ENCODE measurements at places on chromosomes 5 and 9. TPM values are rescaled to one million over a fixed set of nuclear protein-coding genes. Genes with fewer than 3 reads are reported as not detected.
A peak's percentile ranks its signal among the peaks of the same experiment; 100 is the strongest.

- DNase-seq = no peak
- H3K27ac ChIP-seq = no peak overlapping the region
- no peaks in the 10 kb centered on the region for H3K36me3 ChIP-seq
- H3K27me3 ChIP-seq = no peaks in the 10 kb centered on the region
Observed at GRCh38 chr9:98240475-98240874, 15.0 kb downstream of the TBC1D2 start.

DNA sequence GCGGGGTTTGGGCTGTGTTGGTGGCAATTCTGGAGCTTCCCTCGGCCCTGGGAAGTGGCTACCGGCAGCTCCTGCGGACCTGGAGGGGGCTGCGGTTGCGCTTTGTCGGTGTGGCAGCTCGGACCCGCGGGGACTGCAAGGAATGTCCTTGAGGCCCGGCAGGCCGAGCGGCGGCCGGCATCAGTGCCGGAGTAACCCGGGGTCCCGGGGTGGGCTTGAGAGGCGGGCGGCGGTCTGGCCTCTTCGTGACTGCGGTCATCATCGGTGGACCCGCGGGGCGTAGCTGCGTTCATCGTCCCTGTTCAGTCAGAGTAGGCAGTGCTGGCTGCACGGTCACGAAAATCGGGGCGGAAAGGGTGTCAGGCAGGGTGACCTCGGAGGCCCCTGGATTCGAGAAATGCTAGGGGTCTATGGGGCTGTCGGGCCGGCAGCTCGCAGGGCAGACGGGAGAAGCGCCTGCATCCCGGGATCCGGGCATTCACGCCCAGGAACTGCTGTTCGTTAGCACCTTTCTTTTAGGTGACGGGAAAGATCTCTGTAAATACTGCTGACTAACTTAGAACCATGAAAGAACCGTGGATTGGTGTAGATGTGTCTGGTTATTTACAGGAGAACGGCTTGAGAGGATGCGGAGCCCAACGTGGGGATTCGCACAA is 474 bp downstream of the HMGCR start:
- H3K27me3 ChIP-seq = no peaks in the 10 kb centered on the region
- no peak overlapping the region for H3K4me3 ChIP-seq
- H3K27ac ChIP-seq = no peak overlapping the region
- peaks cover 37% of the 10 kb centered on the region for H3K4me1 ChIP-seq
- peak; percentile 50 for DNase-seq

Gene IFNA21
- total RNA-seq = not detected

Gene ANKRD31
- total RNA-seq = 0.26 TPM

Gene FCN2
- total RNA-seq = not detected

GRCh38 chr9:135698767-135699166 is 514 bp downstream of the SOHLH1 start:
- H3K27me3 ChIP-seq = no peaks in the 10 kb centered on the region
- H3K4me3 ChIP-seq = no peak overlapping the region
- no peak overlapping the region for H3K27ac ChIP-seq
- peaks cover 2% of the 10 kb centered on the region for H3K4me1 ChIP-seq
- H3K36me3 ChIP-seq = no peaks in the 10 kb centered on the region

Gene NR5A1
- total RNA-seq = not detected

Gene WWC1
- total RNA-seq = not detected

DNA sequence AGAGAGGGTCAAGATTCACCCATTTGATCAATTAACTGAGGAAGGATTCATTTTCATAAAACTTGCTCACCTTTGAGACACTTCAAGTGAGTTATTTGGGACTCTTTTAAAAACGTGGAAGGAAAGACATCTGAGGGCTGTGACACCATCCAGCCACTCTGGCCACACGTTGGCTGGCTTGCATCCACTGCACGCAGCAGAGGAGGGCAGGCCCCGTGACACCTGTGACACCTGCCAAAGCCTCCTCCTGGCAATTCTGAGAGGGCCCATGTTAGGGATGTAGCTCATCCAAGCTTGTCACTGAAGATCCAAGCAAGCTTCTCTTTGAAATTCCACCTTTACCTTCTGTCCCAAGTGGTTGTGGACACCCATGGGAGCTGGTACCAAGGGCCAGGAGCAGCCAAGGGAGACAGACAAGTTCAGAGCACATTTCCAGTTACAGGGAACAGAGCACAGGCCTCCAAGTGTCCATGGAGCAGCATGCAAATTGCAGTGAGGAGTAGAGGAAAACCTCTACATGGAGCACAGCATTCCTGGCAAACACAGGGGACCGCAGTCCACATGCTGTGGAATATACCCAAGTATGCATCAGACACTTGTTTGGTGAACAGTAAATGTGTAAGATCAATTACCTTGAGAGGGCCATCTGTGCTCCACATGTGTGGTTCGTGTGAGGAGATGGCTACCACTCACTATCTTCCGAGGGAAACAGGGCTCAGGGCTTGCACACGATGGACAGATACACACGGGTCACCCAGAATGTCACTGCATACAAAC is 4.8 kb downstream of the PRSS3 start:
- H3K4me3 ChIP-seq = no peak overlapping the region
- no peak for DNase-seq
- no peaks in the 10 kb centered on the region for H3K36me3 ChIP-seq
- no peak overlapping the region for H3K27ac ChIP-seq
- peaks cover 29% of the 10 kb centered on the region for H3K27me3 ChIP-seq

GRCh38 chr5:137666461-137666850 is 69.4 kb downstream of the KLHL3 start:
- peak overlapping the region; percentile 83 for H3K27ac ChIP-seq
- peaks cover 35% of the 10 kb centered on the region for H3K4me1 ChIP-seq
- no peak for DNase-seq

GRCh38 chr5:59198365-59198764 is 615.5 kb downstream of the RAB3C start:
- no peak overlapping the region for H3K4me3 ChIP-seq
- peaks cover 1% of the 10 kb centered on the region for H3K27me3 ChIP-seq
- H3K4me1 ChIP-seq = no peaks in the 10 kb centered on the region
- H3K36me3 ChIP-seq = no peaks in the 10 kb centered on the region
- DNase-seq = no peak

Gene PIP5KL1
- 2.6 TPM for total RNA-seq

DNA sequence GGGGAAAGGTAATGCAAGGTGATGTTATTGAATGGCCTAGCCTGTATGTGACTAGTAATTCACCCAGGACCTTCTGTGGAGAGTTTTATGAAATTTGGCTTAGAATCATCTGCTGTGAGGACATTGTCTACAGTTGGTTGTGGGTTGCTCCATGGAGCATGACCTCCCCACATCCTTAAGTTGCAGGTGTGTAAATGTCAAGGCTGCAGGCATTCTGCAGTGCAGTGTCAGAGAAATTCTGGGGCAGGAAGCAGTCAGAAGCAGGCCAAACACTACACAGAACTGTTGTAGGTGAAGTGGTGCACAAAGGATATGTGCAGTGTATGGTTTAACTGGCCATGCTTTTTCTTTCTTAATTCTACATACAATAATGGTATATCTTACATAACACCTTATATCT is 588.3 kb downstream of the EBF1 start:
- H3K36me3 ChIP-seq = peaks cover 2% of the 10 kb centered on the region
- H3K27ac ChIP-seq = no peak overlapping the region
- H3K4me1 ChIP-seq = peaks cover 27% of the 10 kb centered on the region
- DNase-seq = no peak
- H3K27me3 ChIP-seq = no peaks in the 10 kb centered on the region

GRCh38 chr5:151208481-151208914 is 15.4 kb downstream of the CCDC69 start:
- no peaks in the 10 kb centered on the region for H3K27me3 ChIP-seq
- peaks cover 42% of the 10 kb centered on the region for H3K36me3 ChIP-seq
- H3K4me1 ChIP-seq = peaks cover 68% of the 10 kb centered on the region
- no peak overlapping the region for H3K4me3 ChIP-seq
- DNase-seq = no peak

DNA sequence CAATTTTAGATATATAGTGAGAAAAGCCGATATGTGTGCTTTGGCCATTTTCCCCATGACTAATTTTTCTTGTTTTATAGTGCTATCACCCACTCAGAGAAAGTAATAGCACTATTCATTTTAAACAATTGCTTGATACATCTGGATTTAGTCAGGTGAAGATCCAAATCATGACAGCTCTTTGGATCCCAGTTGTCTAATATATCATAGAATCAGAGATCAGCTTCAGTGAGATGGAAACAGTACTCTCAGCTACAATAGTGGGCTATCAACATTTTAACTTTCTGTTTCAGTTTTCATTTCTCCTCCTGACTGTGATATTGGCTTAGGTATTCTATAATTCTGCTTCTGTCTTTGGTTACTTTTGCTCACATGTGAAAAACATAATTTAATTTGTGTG is 38.7 kb downstream of the VCAN start:
- no peak for DNase-seq
- peaks cover 6% of the 10 kb centered on the region for H3K4me1 ChIP-seq
- no peaks in the 10 kb centered on the region for H3K36me3 ChIP-seq
- no peaks in the 10 kb centered on the region for H3K27me3 ChIP-seq

GRCh38 chr9:85715587-85715986 is 26.2 kb downstream of the AGTPBP1 start:
- peaks cover 29% of the 10 kb centered on the region for H3K4me1 ChIP-seq
- H3K4me3 ChIP-seq = no peak overlapping the region
- no peak for DNase-seq
- peaks cover 21% of the 10 kb centered on the region for H3K36me3 ChIP-seq
- no peaks in the 10 kb centered on the region for H3K27me3 ChIP-seq

GRCh38 chr9:37913480-37914153 is 9.7 kb upstream of the SLC25A51 start:
- no peak overlapping the region for H3K27ac ChIP-seq
- no peak overlapping the region for H3K4me3 ChIP-seq
- H3K4me1 ChIP-seq = peaks cover 2% of the 10 kb centered on the region

Gene RGS7BP
- total RNA-seq = not detected

- no peak for DNase-seq
- no peak overlapping the region for H3K27ac ChIP-seq
- H3K27me3 ChIP-seq = peaks cover 23% of the 10 kb centered on the region
- H3K4me1 ChIP-seq = no peaks in the 10 kb centered on the region
- H3K36me3 ChIP-seq = no peaks in the 10 kb centered on the region
- no peak overlapping the region for H3K4me3 ChIP-seq
Observed at GRCh38 chr5:135174315-135175096, 140.5 kb upstream of the PITX1 start.

DNA sequence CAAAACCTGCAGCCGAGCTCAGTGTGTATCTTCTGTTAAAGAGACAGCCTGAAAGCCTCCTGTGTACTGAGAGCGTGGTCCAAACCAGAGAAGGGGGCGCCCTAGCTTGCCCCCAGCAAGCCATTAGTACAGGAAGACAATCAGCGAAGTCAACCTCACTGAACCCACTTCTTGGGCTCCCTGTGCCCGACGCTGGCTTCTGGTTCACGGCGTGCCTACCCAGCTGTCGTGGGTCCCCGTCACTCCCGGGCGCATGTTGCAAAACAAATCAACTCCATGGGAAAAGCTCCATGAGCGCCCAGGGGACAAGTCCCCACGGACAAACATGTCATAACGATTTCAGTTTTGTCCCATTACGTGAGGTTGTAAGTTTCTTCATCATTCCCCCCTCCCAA is 326.9 kb downstream of the SH3GL2 start:
- DNase-seq = no peak
- peaks cover 20% of the 10 kb centered on the region for H3K27me3 ChIP-seq
- no peaks in the 10 kb centered on the region for H3K36me3 ChIP-seq
- no peak overlapping the region for H3K27ac ChIP-seq
- no peak overlapping the region for H3K4me3 ChIP-seq

GRCh38 chr5:132454361-132454760 is 36.2 kb downstream of the IRF1 start:
- peaks cover 70% of the 10 kb centered on the region for H3K36me3 ChIP-seq
- peaks cover 71% of the 10 kb centered on the region for H3K4me1 ChIP-seq
- H3K27ac ChIP-seq = peak overlapping the region; percentile 99
- H3K27me3 ChIP-seq = no peaks in the 10 kb centered on the region

GRCh38 chr9:114037961-114038723 is 40.0 kb downstream of the AMBP start:
- no peaks in the 10 kb centered on the region for H3K36me3 ChIP-seq
- H3K27ac ChIP-seq = no peak overlapping the region
- H3K27me3 ChIP-seq = no peaks in the 10 kb centered on the region
- DNase-seq = peak; percentile 4
- H3K4me3 ChIP-seq = no peak overlapping the region

DNA sequence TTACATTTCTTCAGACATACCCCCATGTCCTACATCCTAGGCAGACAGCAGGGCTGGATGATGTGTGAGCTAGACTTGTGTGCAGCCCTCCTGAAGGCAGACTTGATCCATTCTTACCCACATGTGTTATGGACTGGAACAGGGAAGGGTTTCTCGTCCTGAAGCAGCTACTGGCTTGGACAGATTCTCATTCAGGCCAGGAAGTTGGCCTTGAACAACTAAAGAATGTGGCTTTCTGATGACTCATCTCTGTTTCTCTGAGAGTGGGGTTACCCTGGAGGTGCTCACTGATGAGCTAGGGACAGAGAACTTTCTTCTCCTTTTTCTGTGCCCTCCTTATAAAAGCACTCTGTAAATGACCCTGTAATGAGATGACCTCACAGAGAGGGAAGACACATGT is 246.5 kb downstream of the PCSK5 start:
- no peak overlapping the region for H3K4me3 ChIP-seq
- H3K36me3 ChIP-seq = no peaks in the 10 kb centered on the region
- no peaks in the 10 kb centered on the region for H3K27me3 ChIP-seq

GRCh38 chr5:180069589-180070247 is 1.8 kb downstream of the RNF130 start:
- no peak for DNase-seq
- H3K27ac ChIP-seq = no peak overlapping the region
- peaks cover 28% of the 10 kb centered on the region for H3K27me3 ChIP-seq
- peaks cover 2% of the 10 kb centered on the region for H3K36me3 ChIP-seq

DNA sequence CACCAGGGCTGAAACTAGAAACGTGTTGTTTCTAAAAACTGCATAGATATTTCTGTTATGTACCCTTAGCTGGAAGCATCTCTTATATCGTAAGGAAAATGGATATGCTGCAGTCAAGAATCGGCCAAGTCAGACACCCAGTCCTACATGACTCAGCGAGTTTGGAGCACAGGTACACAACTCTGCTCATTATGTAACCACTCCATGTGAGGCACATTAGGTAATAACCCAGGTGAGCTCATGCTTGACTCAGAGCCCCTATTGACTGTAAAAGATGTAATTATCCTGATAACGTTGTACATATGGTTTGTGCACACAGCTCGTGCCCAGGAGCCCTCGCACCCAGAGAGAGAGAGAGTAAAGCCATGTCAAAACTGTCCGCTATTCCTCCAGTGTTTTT is 593.7 kb upstream of the ACO1 start:
- no peak overlapping the region for H3K27ac ChIP-seq
- H3K4me3 ChIP-seq = no peak overlapping the region
- H3K4me1 ChIP-seq = no peaks in the 10 kb centered on the region
- no peaks in the 10 kb centered on the region for H3K36me3 ChIP-seq

DNA sequence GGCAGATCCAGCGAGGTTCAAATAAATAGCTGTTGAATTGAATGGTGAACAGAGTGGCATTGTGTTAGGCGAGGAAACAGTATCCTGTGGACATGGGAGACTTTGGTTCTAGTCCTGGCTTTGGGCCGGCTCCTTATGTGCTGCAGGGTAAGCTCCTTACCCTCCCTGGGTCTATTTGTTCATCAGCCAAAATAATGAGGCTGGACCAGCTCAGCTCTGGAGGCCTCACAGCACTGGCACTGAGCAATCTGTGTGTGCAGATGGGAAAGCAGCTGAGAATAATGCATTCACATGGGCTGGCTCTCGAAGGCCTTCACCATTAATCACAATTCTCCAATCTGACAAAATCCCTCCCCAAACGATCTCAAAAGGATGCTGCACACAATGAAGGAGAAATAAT is 81.9 kb downstream of the APBA1 start:
- H3K27ac ChIP-seq = no peak overlapping the region
- no peak overlapping the region for H3K4me3 ChIP-seq
- DNase-seq = no peak
- no peaks in the 10 kb centered on the region for H3K27me3 ChIP-seq

Gene CCDC171
- 1.9 TPM for total RNA-seq

Data from activated CD8-positive, alpha-beta T cell treated with anti-CD3 and anti-CD28 coated beads, Interleukin-2, amount 10 ng/mL, durations not matched to agents 7 days and 5 days (primary cell).